ENCODE measurements at places on chromosomes 6 and 20. TPM values are rescaled to one million over a fixed set of nuclear protein-coding genes. Genes with fewer than 3 reads are reported as not detected.

- peak; percentile 15 for DNase-seq
Measured at GRCh38 chr6:47278545-47278944, 31.2 kb downstream of the TNFRSF21 start.

- peak; percentile 60 for DNase-seq
Measured at GRCh38 chr20:37407019-37407566, 61.2 kb downstream of the SRC start.

GRCh38 chr20:20217621-20218020, 150.3 kb upstream of the INSM1 start:
- DNase-seq = no peak

DNA sequence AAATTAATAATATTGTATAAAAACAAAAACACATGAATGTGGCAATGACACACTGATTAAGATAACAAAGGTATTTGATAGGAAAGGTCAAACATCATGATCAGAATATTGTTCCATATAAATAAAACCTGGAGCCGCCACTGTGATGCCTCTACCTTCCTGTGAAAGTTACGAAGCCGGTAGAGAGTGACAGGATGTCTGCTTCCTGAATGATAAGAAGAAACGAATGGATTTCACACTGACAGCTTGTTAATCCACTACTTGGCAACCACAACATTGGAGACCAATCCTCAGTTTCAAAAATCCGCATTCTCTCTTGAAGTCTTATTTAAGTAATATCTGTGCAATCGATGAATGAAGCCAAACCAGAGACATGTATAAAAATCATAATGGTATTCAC, 315.1 kb downstream of the HDGFL1 start:
- DNase-seq = no peak

DNA sequence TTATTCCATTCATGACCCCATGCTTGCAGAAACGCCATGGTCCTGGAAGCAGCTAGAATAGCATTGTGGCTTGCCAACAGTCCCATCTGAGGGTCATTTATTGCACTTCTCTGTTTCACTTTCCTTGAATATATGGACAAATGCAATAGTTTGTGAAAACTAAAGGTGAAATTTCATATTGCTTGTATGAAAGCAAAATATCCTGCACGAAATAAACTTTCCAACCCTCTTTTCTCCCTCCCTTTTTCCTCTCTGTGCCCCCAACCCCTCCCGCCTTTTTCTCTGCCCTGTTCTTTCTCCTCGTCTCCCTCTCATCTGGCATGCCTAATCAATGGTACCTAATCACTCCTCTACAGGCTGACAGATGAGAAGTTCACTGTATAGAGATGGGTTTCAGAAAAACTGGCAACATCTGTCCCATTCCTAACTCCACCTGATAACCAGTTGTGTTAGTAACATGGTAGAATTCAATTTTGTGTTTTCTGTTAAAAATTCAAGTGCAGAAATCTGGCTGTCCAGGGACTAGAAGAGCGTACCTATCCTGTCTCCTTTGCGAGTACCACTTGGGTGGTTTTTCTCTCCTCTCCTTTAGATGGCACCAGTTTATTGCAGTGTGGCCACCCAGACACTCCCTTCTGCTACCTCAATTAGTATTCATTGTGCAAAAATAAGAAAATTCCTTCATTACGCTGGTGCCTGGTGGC, 198.6 kb downstream of the FOXA2 start:
- DNase-seq = peak; percentile 64

GRCh38 chr20:46751856-46752255, 42.4 kb downstream of the SLC2A10 start:
- DNase-seq = peak; percentile 91

MKKS gene
- 21.0 TPM for total RNA-seq

IMPG1 gene
- not detected for total RNA-seq

TRIM15 gene
- not detected for total RNA-seq

CCN6 gene
- total RNA-seq = not detected

TRIM40 gene
- total RNA-seq = not detected

HLA-DMB gene
- total RNA-seq = 5.1 TPM

SLPI gene
- total RNA-seq = not detected
